ENCODE measurements at places on chromosomes 16 and 17. TPM values are rescaled to one million over a fixed set of nuclear protein-coding genes. Genes with fewer than 3 reads are reported as not detected.

GRCh38 chr17:82750241-82750908 lies 1.5 kb upstream of the TBCD start:
- DNase-seq = no peak
- H3K27ac ChIP-seq = no peak overlapping the region
- peaks cover 21% of the 10 kb centered on the region for H3K4me1 ChIP-seq
- no peak overlapping the region for H3K4me3 ChIP-seq
- H3K27me3 ChIP-seq = peaks cover 2% of the 10 kb centered on the region
- peaks cover 5% of the 10 kb centered on the region for H3K36me3 ChIP-seq

DNA sequence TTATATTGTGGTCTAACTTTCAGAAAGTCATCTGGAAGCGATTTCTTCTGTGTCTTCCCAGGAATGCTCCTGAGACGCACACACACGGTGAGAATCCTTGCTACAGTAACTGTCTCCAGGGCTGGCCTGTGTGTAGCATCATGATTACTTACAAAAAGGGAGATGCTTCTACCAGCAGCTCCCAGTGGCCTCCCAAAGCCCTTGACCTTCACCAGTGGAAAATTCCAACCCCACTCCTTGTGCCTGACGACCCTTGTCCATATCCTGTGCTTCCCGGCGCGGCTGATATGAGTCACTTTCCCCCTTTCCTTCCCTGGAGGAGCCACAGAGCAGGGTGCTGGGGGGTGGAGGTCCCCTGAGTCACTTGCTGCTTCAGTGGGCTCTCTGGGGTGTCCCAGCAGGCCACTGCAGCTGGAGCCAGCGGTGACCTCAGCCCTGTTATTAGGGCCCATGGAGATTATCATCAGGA lies 22.1 kb upstream of the NAT9 start:
- H3K27ac ChIP-seq = peak overlapping the region; percentile 94
- peaks cover 2% of the 10 kb centered on the region for H3K27me3 ChIP-seq
- peaks cover 6% of the 10 kb centered on the region for H3K36me3 ChIP-seq

DNA sequence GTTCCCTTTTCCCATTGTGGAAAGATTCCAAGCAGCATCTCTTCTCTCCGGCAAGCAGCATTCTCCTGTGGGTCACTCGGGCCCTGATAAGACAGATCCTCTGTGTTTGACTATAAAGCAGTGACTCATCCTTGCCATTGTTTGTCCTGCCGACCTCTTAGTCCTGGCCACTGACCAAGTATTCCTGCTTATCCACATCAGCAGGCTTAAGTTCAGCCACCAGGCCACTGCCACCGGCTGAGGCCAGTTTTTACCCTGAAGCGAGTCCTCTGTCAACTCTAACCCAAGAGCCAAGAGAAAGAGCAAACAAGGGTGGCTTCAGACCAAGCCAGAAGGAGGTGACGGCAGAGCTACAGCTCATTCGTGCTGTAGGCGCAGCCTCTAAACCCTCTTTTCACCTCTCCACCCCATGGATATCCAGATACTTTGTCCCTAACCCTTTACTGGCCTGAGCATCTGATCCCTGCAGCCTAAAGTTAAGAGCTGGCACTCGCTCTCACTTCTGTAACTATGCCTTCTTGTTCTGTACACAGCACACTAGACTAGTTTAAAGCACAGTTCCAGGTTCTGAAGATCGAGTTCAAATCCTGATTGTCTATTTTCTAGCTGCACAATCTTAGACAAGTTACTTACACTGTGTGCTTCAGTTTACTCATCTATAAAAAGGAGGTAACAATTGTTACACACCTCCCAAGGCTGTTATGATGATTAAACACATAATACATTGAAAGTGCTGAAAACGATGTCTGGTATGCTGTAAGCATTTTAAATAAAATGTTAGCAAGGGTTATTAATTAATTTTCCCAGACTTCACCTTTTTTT lies 31.0 kb downstream of the SOX9 start:
- peaks cover 5% of the 10 kb centered on the region for H3K27me3 ChIP-seq
- peaks cover 14% of the 10 kb centered on the region for H3K4me1 ChIP-seq
- no peaks in the 10 kb centered on the region for H3K36me3 ChIP-seq

GRCh38 chr17:76658242-76658662 lies 14.7 kb upstream of the ST6GALNAC1 start:
- peaks cover 21% of the 10 kb centered on the region for H3K27me3 ChIP-seq
- no peak for DNase-seq
- no peak overlapping the region for H3K27ac ChIP-seq
- peaks cover 8% of the 10 kb centered on the region for H3K4me1 ChIP-seq
- no peak overlapping the region for H3K4me3 ChIP-seq

- no peak overlapping the region for H3K4me3 ChIP-seq
- peak overlapping the region; percentile 74 for H3K27ac ChIP-seq
- H3K27me3 ChIP-seq = no peaks in the 10 kb centered on the region
- H3K36me3 ChIP-seq = peaks cover 40% of the 10 kb centered on the region
- DNase-seq = no peak
Measured at GRCh38 chr17:38877130-38877851, 7.4 kb downstream of the LASP1 start.

- no peaks in the 10 kb centered on the region for H3K36me3 ChIP-seq
- DNase-seq = peak; percentile 31
- no peak overlapping the region for H3K4me3 ChIP-seq
- no peaks in the 10 kb centered on the region for H3K4me1 ChIP-seq
Measured at GRCh38 chr16:6016530-6017184, 919.1 kb upstream of the EEF2KMT start.

DNA sequence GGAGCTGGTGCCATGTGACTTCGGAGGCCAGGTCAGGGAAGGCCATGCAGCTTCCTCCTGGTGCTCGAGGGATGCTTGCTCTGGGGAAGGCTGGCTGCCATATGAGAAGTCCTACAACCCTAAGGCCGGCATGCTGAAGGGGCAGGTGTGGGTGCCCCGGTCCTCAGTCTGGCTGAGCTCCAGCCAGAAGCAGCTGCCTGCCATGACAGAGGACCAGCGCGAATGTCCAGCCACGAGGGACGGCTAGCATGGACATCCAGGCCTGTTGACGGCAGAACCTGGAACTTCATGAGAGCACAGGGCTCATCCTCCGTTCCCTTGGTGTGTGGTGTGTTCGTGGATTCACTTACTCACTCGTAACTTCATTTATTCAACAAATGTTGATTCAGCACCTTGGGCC lies 140.6 kb downstream of the IRF8 start:
- H3K4me1 ChIP-seq = no peaks in the 10 kb centered on the region
- peaks cover 37% of the 10 kb centered on the region for H3K27me3 ChIP-seq
- no peak overlapping the region for H3K4me3 ChIP-seq
- H3K36me3 ChIP-seq = no peaks in the 10 kb centered on the region
- H3K27ac ChIP-seq = no peak overlapping the region

Gene LPO
- not detected for total RNA-seq

Measured in HFFc6 (cell line).